ENCODE measurements at places on chromosomes 6 and 20.

- DNase-seq = no peak
Measured at GRCh38 chr6:14635195-14635594, 517.6 kb downstream of the CD83 start.

DNA sequence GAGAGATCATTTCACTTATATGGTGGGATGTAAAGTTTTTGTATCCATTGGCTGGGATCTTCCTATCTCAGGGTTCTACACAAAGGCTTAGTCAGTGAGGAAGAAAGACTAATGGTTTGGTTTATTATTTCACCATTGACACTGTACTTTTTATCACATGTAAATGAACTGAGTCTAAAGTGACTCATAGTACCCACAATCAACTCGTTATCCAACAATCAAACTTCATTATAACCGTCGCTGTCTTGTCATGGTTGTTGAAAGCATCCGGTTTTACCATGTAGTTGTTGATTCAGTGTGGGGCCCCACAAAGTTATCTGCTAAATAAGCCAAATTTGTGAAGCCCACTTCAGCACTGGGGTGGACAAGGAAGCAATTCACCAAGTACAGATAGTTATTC, 55.8 kb upstream of the MTRF1L start:
- no peak for DNase-seq

DNA sequence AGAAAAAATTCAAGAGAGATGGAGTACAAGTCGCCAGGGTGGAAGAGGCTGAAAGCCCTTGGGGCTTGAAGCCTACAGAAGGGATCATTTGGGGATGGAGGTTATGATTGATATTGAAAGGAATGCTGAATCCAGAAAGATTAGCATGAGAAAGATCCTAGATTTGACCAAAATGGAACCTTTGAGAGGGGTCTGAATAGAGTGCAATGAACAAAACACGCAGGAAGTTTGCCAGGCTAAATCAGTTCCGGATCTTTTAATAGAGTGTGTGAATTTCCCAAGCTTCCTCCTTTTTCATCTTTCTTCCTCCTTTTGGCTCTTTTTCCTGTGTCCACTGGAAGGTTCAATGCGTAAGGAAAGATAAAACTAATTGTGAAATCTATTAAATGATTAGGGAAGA, 15.3 kb downstream of the IPCEF1 start:
- DNase-seq = no peak

GRCh38 chr6:85394853-85395538, 54.9 kb upstream of the NT5E start:
- no peak for DNase-seq

GRCh38 chr6:55445648-55446204, 118.5 kb downstream of the GFRAL start:
- no peak for DNase-seq

- DNase-seq = peak; percentile 14
Measured at GRCh38 chr20:44745598-44746366, at the start of gene KCNK15. Gene KCNK15, plus strand, starts transcription at chr20:44745865. Its CDS starts 46 bp downstream, at chr20:44745911.

- no peak for DNase-seq
Measured at GRCh38 chr6:5464099-5464885, 203.0 kb downstream of the FARS2 start.

DNA sequence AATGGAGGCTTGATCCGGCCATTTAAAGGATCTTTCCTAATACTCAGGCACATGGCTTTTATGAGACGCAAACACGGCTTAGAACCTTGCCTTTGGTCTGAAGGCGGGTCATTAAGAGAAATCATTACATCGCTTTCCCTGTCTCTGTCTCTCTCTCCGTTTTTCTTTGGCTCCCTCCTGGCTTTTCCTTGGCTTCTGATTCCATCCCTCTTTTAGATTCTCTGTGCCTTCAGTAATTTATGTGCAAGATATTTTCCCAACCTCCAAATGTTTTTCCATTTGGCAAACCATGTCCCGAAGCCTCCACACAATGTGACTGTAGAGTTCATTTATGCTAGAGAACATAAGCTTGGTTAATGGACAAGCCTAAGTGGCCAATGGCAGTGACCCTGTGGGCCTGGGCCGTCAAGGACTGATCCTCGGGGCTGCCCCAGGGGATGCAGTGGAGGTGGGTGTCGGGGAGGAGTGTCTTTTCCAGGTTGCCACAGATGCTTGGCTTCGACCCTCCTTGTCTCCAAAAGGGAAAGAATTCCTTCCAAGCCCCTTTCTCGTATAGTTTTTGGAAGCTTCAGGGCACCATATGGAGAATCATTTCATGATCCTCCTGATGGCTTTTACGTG, 157.0 kb downstream of the SCML4 start:
- DNase-seq = no peak

DNA sequence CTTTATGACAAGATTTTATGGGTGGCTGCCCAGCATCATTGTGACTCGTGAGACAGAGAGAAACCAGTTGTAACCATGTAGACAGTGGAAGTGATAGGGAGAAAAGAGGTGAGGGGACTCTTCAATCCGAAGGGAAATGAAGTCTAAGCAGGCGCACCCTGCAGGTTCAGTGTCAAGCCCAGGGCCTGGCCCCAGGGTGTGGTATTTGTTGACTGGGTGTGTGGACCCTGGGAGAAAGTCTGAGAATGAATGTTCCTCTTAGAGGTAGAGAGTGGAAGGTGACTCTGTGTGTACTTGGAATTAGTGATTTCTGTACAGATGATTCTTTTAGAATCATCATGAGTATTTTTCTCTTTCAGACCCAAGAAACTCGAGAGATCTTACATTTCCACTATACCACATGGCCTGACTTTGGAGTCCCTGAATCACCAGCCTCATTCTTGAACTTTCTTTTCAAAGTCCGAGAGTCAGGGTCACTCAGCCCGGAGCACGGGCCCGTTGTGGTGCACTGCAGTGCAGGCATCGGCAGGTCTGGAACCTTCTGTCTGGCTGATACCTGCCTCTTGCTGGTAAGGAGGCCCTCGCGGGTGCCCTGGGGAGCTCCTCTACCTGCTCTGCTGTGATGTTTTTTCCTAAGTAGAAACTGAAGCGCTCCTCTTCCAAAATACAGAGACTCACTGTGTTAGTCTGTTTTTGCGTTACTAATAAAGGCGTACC, 68.0 kb downstream of the PTPN1 start:
- DNase-seq = no peak

DNA sequence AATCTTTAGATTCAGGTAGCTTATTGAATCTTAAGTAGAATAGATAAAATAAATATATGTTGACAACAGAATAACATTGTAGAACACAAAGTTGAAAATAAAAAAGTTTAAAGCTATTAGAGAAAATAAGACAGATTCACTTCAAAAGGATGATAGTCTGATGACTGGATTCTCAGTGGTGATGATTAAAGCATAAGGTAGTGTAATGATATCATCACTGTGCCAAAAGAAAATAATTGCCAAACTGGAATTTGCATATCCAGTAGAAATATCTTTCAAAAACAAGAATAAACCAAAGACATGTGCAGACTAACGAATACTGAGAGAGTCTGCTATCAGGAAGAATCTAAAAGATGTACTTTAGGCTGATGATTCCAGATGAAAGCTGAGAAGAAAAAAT, 30.2 kb downstream of the ENPP1 start:
- no peak for DNase-seq

GRCh38 chr6:149224399-149224798, 93.1 kb upstream of the TAB2 start:
- no peak for DNase-seq

Data from neural crest cell (in vitro differentiated cells).